ENCODE measurements at places on chromosomes 13 and 19.

DNA sequence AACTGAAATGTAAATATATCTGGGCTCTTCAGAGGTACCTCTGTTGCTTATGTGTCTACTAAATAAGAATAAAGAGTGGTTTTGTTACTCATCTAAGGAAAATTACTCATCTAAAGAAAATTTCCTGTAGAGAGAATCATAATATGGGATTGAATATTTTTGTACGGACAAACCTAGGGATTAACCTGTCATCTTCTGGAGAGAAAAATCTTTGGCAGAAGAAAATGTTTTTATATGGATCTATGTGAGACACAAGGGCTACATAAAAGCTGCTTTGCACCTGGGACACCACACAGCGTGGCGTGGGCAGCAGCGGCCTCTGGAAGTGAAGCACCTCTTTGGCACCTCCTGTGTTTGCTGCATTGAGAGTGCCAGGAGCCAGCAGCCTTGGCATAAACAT, 242.9 kb upstream of the DACH1 start:
- no peak for ATAC-seq

GRCh38 chr19:44603201-44603945, 10.0 kb upstream of the IGSF23 start:
- ATAC-seq, result peak; percentile 35

DNA sequence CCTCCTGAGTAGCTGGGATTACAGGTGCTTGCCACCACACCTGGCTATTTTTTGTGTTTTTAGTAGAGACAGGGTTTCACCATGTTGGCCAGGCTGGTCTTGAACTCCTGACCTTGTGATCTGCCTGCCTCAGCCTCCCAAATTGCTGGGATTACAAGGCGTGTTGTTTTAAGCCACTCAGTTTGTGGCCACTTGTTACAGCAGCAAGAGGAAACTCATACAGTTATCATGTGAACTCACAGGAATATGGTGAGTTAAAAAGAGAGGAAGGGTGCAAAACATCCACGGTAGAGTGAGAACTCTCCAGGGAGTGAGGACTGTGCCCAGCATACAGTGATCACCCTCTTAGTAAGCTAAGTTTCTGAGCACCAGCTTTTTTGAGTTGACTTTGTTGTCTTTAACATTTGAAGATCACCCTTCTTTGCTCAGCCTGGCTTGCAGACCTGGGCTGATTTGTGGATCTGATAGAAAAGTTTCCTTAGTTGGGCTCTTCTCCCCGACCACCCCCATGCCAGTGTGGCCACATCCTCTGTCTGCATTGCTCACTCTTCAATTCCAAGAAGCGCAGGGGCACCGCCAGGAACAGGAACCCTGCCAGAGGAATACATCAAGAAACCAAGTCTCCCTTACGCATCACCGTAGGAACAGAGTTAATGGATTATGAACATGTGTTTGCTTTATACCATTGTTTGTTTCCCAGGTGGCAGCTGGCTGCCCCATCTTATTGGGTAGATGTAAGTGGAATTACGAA, 16.0 kb downstream of the ALOX5AP start:
- ATAC-seq, result no peak

DNA sequence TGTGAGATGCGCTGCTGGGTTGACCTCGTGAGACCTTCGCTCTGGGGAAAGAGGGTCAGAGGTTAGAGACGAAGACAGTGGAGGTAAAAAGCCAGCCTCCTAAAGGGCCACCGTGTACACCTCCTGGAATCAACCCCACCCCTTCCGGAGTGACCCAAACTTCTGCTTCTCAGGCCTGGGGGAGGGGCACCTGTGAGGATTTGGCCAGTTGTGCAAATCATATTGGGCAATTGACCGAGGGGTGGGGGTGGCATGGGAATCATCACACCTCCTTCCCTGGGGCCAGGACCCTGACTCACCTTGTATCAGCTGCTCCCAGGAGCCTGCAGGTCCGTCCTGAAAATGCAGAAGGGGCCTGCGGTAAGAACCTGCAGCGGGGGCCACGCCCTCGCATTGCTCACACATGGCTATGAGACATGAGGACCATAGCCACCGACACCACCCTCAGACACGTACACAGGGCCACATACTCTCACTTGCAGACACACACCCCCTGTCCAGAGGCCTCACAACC, 2.8 kb downstream of the TNFSF14 start:
- peak; percentile 47 for ATAC-seq

GRCh38 chr13:29428310-29429181, 166.9 kb downstream of the SLC7A1 start:
- ATAC-seq, result peak; percentile 69

DNA sequence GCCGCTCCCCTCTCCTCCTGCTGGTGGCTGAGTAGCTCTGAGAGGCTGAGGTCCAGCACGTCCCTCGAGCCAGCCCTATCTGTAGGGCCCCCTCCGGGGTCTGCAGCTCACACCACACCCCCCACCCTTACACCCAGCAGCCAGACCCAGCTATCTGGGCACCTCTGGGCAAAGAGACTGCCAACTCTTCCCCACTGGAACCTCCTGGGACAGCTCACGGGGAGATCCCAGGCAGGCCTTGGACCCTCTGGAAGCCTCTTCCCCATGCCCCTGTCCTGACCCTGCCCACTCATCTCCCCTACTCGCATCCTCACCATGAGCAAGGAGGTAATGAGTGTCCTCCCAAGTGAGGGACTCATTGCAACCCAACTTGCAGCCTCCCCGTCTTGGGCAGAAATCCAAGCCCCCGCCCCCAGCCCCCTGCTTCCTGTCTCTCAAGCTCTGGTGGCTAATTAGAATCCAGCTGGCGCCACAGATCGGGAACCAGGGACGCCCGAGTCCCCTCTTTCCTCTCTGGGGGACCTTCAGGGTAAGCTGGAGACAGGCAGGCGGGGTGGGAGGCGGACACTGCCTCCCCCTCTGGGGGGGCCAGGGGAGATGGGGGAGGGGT, 22.1 kb downstream of the ADGRL1 start:
- ATAC-seq, result no peak
